Central memory CD4-positive, alpha-beta T cell (primary cell): ENCODE measurements at places on chromosomes 7 and 10.

DNA sequence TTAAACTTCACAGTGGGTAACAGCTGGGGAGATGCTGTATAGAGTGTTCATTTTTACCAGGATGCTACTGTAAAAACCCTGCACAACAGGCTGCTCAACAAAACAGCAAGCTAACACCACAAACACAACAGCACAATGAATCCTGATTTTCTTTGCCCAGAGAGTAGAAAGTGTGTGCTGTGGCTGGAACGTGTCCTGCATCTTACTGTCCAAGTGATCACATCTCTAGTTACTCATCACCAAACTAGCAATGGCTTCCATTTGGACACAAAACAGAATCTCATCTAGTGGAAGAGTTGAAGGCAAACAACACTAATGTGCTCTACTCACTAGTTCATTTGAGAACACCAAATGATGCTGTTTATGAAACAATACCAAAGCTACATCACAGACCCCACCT, 121.2 kb downstream of the SLC25A13 start:
- DNase-seq: no peak

DNA sequence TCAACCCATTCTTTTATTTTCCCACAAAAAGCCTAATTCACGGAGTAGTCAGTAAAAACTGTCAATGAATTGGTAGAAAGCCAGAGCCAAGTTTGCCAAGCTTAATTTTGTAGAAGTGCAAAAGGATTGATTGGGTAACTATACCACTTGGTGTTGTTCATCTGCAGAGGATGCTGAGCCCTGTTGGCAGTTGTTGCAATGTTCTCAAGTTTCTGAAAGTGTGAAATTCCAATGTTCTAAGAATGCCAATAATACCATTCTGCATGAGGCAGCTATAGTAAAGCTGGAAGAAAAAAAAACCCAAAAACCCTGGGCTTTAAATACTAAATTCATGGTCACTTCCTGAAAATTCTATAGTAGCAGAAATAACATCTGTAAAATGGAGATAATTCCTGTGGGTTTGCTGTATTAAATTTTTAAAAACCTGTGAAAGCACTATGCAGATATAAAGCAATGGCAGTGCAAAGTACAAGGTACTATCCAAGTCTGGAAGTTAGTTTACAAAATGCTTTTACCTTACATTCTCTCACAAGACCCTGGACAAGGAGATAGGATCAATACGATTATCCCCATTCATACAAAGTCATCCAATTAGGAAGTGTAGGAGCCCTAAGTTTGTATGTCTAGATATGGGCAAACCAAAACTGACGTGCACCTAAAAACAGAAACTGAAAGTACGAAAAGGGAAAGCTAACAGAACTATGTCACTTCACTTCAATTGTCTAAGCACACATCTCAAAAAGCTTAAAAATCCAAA, 6.0 kb upstream of the PON1 start:
- DNase-seq: peak; percentile 7

DNA sequence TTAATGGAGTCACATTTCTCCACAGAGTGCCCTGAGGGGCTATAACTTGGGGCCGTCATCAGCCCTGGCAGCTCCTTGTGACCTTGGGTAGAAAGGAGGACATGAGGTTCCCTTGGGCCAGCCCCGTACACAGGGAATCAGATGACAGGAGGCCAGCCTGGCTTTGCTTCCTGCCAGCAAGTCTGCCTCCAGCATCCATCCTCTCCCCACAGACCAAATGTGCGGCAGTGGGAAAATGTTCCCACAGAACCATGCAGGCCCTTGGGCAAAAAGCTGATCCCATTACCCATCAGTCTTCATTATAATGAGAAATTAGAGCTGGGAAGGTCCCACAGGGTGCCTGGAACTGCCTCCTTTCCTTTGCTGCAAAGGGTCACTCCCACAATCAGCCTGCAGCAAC, 908.3 kb downstream of the GRID1 start:
- no peak for DNase-seq

- DNase-seq: no peak
These were observed 298.7 kb upstream of the LRRTM3 start for GRCh38 chr10:66627156-66627555.

DNA sequence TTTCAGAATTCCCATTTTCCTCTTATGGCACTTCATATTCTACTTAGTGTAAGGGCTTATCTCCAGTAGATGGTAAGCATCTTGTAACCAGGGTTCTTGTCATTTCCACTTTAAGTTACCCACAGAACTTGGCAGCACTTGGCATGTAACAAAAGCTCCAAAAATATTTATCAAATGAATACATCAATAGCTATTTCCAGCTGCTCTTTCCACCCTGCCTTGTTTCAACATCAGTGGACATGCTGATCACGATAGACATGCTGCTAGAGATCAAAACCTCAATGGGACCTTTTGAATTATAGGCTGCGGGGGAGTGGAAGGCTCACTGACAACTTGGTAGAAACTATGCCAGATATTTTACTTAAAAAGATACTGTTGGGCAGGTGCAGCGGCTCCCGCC, 32.9 kb downstream of the HOXA1 start:
- no peak for DNase-seq

DNA sequence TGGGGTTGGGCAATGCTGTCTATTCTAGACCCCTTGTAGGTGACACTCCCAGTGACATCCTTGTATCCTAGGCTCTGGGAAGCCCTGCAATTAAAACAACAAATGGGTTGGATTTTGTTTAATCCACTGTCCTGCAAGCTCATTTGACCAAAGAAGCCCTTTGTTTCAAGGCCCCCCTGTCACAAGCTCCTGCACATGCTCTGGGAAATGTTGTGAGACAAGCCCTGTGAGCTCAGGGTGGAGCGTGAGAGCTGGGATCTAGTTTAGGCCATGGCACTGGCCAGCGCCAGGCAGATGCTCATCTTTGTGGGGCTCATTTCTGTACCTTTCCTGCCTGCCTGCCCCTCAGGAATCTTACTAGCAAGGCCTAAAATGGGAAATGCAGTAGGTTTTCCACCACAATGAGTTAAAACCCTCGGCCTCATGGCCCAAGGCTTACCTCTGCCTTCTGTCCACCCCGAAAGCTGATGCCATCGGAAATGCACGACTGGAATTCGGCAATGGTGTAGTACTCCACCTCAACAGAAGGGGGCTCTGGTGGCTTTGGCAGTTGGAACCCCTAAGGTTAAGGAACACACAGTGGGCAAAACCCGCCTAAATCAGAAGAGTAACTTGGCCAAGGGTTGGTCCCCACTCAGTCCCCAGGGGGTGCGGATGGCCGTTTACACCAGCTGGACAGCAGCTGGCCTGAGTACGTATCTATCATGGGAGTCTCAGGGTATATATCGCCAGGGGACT, 112.0 kb downstream of the NEURL1 start:
- peak; percentile 31 for DNase-seq

GRCh38 chr10:13272164-13272571, 27.7 kb downstream of the PHYH start:
- no peak for DNase-seq

DNA sequence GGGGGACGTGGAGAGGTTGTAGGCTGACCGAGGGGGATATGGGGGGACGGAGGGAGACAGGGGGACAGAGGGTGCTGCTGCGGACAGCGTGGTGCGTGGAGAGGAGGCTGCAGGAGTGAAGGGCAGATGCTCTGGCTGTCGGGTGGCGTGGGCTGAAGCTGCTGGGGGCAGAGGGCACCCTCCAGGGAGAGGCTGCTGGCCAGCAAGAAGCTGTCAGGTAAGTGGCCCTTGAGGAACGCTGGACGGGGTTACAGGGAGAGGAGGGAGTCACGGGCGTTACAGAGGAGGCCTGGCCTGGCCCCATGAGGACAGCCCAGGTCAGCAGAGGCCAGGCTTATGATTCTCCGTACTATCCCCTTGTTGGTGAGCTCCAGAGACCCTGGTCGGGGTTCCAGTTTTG, 27.1 kb downstream of the YKT6 start:
- no peak for DNase-seq

DNA sequence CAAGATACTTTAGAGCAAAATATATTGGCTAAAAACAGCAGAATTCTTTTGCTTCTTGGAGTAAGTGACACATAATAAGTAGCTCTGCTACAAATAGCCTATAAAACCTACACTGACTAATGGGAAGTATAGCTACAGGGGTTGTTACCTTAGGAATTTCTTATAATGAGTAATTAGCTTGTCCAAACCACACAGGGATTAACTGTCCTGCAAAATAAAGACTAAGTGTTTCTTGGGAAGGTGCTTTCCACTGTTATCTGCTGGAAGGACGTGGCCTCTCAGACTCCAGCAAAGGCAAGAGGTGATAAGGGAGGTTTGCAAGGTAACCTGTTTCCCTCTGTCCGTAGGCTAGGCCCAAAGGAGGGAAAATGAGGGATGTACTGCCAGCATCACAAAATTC, 302.4 kb downstream of the DOCK4 start:
- no peak for DNase-seq

GRCh38 chr7:136018104-136018503, 40.9 kb upstream of the MTPN start:
- no peak for DNase-seq

- no peak for DNase-seq
These were observed 577.8 kb downstream of the ETV1 start for GRCh38 chr7:13411636-13412035.

- no peak for DNase-seq
These were observed 306.5 kb downstream of the GATA3 start for GRCh38 chr10:8360814-8361509.

GRCh38 chr7:32462977-32463376, 27.2 kb downstream of the LSM5 start:
- DNase-seq: no peak

DNA sequence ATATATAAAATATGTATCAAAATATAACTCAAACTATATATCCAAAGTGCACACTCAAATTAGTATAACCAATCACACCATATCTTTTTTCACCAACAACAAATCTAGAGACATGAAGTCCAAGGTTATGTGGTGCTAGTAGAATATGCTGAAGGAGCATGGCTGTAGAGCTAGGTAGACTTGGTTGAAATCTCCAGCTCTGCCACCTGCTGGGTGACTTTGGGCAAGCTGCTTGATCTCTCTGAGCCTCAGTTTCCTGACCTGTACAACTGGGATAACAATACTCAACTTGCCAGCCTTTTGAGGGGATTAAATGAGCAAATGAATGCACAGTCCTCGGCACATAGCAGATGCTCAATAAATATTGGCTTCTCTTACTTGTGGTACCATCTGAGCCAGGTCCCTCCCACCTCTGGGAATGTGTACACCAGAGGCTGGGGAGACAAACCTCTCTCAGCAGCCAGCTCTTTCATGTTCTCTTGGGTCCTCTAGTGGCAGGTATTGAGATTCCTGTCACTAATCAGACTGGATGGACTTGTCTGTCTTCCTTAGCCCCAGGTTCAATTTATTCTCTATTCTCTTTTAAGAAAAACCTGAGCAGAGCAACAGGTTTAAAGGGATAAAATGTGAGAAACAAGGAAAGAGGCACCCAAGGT, 94.3 kb upstream of the PDE1C start:
- no peak for DNase-seq

DNA sequence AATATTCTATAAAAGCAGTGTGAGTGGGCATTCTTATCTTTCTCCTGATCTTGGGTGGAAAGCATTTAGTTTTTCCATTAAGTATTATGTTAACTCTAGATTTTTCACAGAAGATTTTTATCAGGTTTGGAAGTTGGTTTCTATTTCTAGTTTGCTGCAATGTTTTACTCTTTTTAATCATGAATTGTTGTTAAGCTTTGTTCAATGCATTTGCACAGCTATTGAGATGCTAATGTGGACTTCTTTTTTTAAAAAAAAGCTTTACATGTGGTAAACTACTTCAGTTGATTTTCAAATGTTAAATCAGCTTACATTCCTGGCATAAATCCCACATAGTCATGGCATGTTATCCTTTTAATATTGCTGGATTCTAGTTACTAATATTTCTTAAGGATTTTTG, 363.6 kb upstream of the NRP1 start:
- no peak for DNase-seq

DNA sequence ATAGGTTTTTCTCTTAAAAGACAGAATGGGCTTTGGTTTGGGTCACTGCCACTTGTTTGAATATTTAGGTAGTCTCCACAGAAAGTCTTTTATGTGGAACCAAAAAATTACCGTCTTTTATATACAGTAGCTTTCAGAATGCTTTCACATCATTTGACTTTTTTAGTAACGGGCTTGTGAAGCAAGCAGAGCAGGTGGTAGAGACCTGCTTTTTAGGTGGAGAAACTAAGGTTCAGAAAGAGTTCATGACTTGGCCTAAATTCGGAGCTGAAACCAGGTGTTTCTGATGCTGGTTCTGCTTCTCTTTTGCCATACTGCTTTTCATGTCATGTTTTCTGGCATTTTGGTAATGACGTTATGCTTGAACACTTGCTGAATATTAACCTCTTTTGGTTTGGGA, 36.3 kb downstream of the GARS1 start:
- no peak for DNase-seq
